NCI-H1436 (cell line): ENCODE measurements at places on chromosomes 16 and 17.

- no peak for DNase-seq
Observed at GRCh38 chr16:78290395-78290794, 190.9 kb downstream of the WWOX start.

- no peak for DNase-seq
Observed at GRCh38 chr16:57071831-57072582, 20.4 kb upstream of the CPNE2 start.

DNA sequence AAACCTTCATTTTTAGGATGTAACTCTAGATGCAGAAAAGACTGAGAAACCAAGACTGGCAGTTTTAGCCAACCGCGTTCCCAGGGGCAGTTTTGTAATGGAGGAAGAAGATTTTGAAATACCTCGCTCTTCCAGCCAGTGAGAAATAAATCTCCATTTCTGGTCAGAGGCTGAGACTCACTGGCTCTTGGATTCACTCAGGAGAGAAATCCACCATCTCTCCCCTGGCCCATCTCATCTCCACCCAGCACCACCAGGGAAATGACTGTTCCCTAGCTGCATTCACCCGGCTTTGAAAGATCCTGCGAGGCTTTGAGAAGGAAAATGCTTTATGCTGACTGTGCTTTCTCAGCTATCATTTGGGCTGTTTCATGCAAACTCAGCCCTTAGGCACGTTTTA is 185.2 kb downstream of the SOX9 start:
- DNase-seq: no peak

DNA sequence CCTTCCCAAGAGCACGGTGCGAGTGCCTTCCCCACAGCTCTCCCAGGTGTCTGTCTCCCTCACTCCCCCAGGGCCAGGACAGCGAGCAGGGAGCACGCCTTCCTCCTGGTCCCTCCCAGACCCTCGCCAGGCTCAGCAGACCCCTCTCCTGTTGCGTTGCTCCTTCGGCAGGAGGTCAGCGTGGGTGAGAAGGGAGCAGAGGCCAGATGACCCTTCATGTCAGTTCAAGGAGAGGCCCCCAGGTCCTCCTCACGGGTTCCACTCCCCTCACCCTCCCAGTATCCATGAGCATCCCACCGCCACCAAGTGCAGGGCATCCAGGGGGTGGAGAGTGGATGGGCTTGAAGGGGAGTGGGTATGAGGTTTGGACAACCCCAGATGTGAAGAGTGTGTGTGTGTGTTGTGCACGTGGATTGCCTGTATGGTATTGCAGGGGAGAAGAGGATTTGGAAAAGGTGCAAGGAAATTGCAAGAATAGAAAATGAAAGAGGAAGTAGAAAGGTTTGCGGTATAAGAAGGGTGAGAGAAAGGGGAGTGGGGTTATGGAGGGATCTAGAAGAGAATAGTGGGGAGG is 17.7 kb downstream of the SGCA start:
- no peak for DNase-seq

DNA sequence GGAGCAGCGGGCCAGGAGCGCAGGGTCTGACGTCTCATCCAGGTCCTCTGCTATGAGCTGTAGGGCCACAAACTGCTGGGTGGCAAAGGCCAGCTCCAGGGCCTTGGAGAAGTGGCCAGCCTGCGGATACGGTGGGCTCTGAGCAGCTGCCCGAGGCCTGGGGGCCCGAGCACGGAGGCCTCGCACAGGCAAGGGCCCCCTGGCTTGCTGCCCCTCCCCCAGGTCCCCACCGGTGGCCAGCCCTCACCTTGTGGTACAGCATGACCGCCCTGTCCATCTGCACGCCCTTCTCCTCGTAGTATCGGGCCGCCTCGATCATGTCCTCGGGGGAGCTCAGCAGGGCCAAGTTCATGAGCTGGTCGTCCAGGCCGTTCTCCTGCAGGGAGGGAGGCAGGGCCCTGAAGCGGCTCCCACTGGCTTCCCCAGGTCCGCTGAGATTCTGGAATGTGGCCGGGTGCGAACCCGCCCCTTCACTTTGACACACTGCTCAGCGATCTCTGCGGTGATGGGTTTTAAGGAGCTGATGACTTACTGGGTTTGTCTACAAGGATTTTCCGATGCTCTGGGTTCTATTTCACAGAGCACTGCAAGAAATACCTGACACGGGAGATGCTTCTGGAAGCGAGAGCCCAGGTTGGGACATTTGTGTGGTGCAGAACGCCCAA is 9.8 kb upstream of the TMEM204 start:
- no peak for DNase-seq

- DNase-seq: no peak
Observed at GRCh38 chr17:68775318-68775717, 174.2 kb upstream of the FAM20A start.

DNA sequence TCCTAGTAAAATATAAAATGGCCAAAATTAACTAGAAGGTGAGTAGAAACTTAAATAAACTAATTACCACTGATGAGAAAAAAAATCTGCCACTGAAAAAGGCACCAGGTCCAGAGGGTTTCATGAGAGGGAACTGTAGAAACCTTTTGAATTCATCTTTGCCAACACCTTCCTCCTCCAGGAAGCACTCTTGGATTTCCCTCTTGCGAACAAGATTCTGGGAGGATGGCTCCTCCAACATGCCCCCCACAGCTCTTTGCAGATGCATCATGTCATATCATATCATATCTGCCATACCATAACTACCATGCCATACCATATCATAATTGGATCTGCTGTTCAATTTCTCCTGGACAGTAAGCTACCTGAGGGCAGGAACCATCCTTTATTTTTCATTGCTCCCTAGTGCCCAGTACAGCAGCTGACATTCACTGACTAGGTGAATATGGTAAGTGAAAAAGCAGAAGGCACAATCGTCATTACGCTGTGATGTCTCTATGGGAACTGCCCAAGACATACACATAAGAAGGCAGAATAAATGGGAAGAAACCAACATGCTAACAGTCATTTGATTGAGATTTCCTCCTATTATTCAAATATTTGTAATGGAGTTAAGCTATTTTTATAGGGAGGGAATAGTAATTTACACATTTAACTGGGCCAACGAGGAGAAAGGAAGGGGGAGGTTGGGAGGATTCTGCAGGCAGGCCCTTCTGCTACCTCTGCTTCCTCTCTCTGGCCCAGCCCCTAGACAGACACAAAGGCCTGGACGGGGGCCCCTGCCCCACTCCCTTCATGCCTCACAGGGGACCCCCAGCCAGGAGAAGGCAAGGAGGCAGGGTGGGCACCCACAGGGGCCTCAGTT is 110.1 kb upstream of the SMURF2 start:
- DNase-seq: no peak

- DNase-seq: no peak
Observed at GRCh38 chr17:80908776-80909175, 82.9 kb upstream of the CHMP6 start.

DNA sequence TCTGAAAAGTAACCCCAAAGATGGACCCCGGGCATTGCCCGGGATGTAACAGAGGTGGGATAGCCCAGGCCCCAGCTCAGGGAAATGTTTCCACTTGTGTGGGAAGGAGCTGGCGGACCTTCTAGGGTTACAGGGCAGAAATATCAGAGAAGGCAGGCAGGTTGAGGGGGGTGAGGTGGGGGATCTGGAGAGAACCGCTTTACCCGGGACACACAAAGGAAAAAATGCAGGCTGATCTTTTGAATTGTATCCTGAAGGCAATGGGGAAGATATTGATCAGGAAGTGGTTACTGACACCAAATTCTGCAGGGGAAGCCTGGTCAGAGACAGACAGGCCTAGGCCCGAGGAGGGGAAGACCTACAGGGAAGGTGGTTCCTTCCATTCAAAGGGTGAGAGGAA is 3.5 kb downstream of the SLC47A1 start:
- no peak for DNase-seq

GRCh38 chr16:65779201-65779600 is 587.3 kb upstream of the CDH5 start:
- DNase-seq: no peak

DNA sequence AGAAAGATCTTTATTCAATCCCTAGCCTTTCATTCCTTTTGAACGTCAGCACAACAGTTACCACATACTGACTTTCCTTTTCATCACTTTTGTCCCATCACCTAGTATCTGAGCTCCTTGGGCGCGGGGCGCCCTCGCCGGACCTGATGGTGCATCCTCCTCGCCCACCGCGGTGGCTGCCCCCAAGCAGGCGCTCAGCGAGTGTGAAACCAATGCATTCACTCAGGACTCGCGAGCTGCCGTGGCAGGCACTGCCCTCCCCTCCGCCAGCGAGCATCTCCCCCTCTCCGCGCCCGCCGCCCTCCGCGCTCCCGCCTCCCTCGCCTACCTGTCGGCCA is 756 bp downstream of the KLHL11 start:
- DNase-seq: no peak

- no peak for DNase-seq
Observed at GRCh38 chr16:89105599-89106151, 12.0 kb downstream of the ACSF3 start.

DNA sequence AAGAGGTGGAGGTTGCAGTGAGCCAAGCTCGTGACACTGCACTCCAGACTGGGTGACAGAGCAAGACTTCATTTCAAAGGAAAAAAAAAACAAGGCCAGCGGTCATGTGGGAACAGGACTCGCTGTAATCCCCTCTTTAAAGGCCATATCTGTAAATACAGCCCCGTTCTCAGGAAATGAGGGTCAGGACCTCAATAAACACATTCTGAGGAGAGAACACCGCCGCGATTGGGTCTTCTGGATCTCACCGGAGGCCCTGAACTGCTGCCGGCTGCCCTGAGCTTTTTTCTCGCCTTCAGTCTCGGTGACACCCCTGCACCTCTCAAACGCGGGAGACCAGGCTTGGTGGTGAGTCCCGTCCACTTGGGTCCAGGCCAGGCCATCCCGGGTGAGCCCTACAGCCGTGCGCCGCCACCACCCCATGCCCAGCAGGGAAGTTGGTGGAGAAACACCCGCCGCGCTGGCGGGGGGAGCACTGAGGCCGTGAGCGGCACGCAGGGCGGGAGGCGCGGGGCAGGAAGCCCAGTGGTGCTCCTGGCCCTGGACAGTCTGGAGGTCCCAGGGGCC is 28.4 kb downstream of the SLC25A10 start:
- DNase-seq: no peak

DNA sequence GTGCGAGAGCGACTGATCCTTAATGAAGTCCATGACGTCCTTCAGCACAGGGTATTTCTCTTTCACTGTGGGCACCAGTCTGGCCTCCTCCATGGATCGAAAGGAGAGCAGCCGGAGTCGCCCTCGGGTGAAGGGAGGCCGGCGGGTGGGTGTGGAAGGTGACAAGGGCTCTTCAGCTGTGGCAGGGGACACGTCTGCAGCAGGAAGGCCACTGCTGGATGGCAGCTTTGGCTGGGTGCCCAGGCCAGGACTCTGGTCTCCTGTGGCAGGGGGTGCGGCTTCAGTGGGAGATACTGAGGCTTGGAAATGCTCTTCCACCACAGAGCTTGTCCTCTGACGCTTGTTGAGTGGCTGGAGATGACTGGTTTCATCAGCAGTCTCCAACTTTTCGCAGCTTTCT is 78.5 kb downstream of the ZZEF1 start:
- no peak for DNase-seq
